ENCODE measurements at places on chromosomes 7 and 10.

DNA sequence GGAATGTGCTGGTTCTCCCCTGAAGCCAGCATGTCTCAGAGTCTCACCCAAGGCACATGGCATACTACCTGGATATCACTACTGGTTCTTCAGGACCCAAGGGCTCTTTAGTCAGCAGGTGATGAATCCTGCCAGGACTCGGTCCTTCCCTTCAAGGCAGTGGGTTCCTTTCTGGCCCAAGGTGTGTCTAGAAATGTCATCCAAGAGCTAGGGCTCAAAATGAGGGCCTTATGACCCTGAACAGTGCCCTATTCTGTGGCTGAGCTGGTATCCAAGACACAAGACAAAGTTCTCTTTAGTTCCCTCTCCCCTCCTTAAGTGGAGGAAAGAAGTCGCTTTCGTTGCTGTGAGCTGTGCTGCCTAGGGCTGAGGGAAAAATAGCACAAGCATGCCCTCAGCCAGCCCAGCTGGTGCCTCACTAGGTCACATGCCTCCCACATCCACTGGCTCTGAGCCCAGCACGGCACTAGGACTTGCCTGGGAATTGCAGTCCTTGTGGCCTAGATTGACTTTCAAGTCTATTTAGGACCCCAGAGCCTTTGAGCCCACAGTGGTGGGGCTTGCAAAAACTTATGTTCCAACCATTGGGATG lies 106.0 kb downstream of the BMS1 start:
- no peak for DNase-seq

GRCh38 chr7:25675789-25676474 lies 447.6 kb upstream of the NPVF start:
- DNase-seq: no peak

DNA sequence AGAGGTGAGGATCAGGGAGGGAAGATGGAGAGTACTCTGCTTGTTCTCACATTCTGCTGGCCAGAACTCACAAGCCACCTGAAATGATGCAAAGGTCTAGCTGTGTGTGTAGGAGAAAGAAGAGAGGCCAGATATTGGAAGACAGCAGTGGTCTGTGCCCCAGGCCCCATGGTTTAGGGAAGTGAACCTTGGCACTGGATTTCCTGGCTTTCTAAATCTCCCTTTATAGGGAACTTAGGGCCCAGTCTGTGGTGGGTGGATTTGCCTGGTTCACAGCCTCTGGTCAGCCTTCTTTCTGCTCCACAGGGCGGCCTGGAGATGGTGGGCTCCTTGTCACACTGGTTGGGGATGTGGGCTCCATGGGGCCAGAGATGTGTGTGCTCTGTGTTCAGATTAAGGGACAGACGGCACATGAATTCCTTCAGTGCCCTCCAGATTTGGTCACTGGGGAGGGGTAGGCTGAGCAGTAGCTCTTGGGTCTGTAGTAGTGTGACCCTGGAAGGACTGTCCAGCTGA lies 9.5 kb upstream of the SH2D4B start:
- no peak for DNase-seq

- DNase-seq: no peak
Observed at GRCh38 chr10:17022466-17022825, 107.2 kb downstream of the CUBN start.

DNA sequence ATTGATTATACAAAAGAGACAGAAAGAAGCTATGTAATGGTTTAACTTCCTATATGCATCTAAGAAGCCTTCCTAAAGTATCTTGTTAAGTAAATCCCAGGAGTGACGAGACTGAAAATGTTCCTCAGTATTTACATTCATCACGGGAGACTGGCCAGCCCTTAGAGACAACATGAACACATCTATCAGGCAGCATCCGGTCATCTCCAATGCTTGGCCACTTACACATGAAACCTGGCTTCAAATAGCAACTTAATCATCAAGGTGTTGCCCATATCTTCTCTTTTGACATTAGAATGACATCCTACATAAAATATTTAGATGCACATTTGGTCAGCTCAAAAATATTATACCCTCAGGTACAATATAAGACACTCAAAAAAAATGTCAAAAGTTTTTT lies 33.8 kb downstream of the ERCC6 start:
- no peak for DNase-seq

DNA sequence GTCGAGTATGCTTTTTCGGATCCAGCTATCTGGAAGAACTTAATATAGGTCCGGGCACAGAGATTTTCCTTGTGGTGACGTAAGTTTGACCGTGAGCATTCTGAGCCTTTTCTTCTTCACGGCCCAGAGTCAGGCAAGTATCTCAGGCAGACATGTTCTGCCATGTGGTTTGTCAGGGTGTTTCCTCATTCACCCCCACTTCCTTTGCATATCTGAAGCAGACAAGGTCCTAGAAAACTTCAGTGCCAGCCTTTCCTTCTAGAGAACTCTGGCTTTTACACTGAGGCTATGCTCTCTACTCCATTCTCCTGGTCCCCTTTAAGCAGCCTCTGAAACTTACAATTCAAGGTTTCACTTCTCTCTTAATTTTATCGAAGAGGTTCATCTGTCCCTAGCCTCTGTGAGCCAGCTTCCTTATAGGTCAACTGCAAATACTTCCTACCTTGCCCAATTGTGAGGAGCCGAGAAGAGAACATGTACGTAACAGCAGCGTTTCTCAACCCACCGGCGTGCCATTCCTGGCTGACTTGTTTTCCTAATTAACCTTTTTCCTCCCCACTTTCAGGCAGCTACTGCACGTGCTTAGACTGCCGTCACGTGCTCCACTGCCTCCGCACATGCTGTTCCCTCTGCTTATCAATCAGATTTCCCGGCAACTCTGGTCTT lies 47.3 kb downstream of the CDCA7L start:
- DNase-seq: no peak

- no peak for DNase-seq
Observed at GRCh38 chr7:92925876-92926696, 89.7 kb upstream of the CDK6 start.

DNA sequence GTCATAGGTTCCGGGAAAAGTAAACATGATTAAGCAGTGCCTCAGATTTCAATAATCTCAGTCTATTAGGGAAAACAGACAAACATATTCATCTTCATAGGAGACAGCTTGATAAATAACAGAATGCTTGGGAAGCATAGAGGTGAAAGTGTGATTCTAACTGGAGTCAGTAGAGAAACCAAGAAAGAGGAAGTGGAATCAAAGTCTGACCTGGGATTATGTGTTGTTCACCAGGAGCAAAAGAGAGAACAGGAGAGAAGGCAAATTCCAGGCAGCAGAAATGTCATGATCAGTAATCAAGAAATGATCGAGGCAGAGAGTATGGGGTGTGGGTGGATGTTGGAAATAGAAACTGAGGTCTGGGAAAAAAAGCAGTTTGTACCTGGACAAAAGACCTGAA lies 43.7 kb downstream of the DGKB start:
- DNase-seq: no peak

- no peak for DNase-seq
Observed at GRCh38 chr7:92797693-92798092, 38.7 kb downstream of the CDK6 start.

DNA sequence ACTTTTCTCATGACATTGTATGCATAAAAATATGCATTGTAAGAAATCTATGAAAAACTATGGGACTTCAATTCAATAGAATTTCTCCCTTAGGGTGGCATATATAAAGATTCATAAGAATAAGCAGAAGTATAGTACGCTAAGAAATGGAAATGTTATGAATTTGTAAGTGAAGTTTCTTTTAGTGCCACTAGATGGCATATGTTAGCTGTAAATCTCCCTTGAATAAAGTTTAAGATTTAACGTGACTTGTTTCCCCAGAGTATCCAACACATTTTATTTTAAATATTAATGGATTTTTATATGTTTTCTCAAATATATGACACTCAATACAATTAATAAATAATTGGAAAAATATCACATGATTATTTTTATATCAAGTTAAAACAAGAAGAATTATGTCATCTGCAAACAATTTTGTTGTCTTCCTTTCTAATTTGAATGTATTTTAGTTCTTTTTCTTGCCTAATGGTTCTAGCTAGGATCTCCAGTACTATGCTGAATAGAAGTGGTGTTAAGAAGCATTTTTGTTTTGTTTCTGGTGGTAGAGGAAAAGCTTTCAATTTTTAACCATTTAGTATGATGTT lies 287.2 kb downstream of the HGF start:
- no peak for DNase-seq

DNA sequence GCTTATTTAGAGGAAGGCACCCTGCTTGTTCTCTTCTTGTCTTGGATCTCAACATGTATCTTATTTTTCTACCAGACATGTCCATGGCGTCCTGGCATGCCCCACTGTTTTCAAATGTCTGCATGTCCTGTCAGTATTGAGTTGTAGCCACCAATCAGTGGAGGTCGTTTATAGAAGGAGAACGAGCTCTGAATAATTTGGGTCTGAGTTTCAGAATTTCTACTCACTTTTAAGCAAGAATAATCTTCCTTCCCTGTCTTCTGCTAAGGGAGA lies 2.9 kb upstream of the HOXA13 start:
- DNase-seq: no peak

DNA sequence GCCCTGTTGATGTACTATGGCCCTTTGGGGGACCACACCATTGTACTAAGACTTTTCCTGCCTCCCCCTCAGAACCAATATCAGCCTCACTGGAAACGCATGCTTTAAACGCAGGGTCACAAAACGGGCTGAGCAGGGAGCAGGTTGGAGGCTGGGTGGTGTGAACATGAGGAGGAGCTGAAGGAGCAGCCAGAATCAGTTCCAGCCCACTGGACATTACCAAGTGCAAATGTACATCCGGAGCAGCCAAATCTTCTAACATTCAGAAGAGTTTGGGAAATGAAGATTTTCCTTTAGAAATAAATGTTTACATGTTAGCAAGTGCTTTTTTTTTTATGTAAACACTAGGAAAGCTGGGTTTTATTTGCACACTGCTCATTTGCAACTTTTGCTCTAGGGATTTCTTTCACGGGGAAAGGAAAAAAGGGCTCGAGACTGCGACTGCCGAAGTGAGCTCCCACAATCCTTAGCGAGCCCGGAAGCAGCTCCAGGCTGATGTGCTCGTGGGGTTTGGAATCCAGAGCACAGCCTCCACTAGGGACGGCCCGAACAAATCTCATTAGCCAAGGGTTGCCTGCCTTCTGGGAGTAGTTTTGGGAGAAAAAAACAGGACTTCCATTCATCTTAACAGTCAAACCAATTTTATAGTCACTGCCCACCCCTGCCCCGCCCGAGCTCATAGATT lies 108.0 kb upstream of the YAE1 start:
- no peak for DNase-seq

- no peak for DNase-seq
Observed at GRCh38 chr10:8318956-8319355, 264.5 kb downstream of the GATA3 start.

- no peak for DNase-seq
Observed at GRCh38 chr10:22599048-22599561, 115.3 kb downstream of the PIP4K2A start.

- DNase-seq: no peak
Observed at GRCh38 chr7:16940776-16941175, 59.0 kb upstream of the AGR3 start.

GRCh38 chr10:35341521-35341920 lies 5.2 kb downstream of the CCNY start:
- no peak for DNase-seq

DNA sequence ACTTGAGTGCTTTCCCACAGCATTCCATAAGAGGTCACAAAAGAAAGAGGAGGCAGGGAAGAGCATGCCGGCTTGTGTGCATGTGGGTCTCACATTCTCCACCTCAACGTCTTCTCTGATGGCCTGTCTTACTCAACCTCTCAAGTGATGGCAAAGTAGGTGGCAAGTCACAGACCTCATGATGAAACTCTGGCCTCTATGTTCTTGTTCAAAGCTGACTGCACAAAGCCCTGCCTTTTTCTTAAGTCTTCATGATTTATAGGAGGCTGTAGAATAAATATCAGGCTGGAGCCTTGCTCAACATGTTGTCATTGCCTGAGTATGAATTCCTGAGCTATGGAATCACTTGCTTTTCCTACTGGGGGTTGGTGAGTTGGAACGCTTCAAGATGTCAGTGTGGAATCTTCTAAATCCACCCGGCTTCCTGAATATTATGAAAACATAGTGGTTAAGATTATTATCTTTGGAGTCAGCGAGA lies 213.6 kb upstream of the INHBA start:
- no peak for DNase-seq

DNA sequence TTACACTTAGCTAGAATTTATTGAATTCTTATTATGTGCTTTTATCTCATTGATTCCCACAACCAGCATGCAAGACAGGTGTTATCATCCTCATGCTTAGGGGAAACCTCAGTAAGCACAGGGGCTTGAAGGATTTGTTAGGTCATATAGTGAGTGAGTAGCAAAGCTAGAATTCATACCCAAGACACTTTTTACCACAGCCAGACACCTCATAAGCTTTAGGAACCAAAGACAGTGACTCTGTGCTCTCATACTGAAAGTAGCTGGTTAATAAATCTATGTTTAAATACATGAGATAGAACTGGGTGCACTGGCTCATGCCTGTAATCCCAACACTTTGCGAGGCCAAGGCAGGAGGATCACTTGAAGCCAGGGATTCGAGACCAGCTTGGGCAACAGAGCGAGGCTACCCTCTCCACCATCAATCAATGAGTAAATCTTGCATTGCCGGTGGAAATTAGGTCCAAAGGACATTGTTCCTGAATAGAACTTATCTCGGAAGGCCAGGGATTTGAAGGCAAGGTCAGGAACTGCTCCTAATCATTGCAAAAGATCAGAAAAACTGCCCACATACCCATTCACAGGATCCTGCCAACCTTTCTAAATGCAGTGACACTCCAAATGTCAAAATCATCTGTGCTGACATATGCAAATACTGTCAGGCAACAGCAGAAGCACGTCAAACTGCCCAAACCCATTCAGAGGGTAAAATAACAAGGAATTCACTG lies 523.5 kb downstream of the PARD3 start:
- no peak for DNase-seq

DNA sequence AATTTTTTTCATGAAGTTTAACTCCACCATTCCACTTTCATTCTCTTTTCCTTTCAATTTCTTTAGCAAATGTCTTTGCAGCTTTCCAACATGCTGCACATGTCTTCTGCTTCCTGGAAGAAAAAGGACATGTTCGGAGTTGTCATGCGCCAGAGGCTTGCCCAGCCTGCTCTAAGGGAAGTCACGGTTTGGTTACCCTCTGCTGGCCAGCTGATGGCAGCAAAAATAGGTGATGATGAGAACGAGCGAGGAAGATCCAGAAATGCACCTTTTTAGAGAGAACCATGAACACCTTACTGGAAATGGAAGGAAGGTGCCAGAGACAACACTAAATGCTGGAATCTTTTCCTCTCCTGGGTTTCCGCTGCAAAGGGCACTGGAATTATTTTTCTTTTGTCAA lies 4.9 kb upstream of the ZSCAN21 start:
- no peak for DNase-seq

Data from stimulated activated CD8-positive, alpha-beta memory T cell treated with anti-CD3 and anti-CD28 coated beads, Interleukin-7, amount 100 ng/mL, for 1 hour (primary cell).